ENCODE measurements at places on chromosomes 12 and 14. TPM values are rescaled to one million over a fixed set of nuclear protein-coding genes. Genes with fewer than 3 reads are reported as not detected.
A peak's percentile ranks its signal among the peaks of the same experiment; 100 is the strongest.

GRCh38 chr12:114678028-114678427, 5.9 kb downstream of the TBX3 start:
- no peak for DNase-seq

DNA sequence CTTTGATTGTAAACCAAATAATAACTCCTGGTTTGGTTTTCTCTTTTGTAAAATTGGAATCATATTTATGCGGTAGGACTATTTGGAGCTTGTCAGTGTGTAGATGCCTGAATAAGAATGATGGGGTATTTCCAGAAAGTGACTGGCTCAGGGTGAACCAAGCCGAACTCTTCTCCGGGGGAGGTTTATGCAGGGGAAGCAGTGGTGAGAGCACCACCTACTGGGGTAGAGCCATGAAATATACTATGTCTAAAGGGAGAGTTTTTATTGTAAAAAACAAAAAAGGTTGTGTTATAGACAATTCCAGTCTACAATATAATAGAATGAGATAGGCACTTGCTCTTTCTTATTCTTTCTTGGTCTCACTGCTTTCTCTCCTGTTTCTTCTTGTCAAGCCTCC, 222.9 kb upstream of the SLC16A7 start:
- no peak for DNase-seq

- peak; percentile 42 for DNase-seq
These were observed 1.4 kb upstream of the ZFP36L1 start for GRCh38 chr14:68794130-68794850.

DNA sequence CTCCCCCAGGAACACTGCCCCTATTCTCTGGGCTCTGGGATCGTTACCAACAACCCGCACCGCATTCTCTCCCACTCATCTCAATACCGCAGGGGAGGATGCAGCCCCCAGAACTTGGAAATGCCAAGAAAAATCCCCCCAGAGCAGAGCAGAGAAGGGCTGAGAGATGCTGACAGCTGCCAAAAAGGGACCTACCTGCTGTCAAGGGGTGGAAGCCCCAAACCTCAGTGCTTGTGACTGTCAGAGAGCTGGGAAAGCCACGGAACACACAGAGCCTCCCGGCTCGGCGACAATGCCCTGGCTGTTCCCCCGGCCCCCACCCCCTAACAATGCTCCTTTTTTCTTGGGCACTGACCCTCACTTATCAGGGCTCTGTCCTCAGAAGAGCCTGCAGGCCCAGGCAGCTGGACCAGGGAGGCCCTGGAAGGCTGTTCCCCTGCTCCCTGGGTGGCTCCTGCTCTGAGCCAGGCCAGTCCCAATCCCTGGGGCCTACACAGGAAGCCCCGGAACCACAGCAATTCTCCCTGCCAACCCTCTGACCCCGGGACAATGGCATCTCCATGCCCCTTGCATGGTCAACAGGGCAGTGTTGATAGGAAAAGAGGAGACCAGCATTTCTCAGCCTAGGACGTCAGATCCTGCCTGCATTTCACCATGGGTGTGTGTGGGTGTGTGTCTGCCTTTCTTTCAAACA, 78.9 kb downstream of the ITPK1 start:
- no peak for DNase-seq

Gene INHBC
- 0.27 TPM for polyA plus RNA-seq

DNA sequence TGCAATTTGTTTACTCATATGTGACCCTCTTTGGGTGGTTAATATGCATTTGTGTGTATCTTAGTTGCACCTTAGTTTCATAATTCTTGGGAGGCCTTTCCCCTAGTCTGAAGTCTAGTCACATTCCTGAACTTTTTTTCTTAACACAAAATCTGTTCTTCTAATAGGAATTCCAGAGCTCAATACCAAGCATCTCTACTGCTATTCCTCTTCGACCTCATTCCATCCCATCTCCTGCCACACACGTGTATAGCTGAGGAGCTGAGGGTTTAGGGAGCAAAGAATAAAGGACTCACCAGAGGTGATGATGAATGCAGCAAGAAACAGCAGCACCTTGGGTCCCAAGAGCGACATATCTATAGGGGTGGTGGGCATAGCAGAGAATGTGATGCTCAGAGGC, 875 bp downstream of the MFAP5 start:
- no peak for DNase-seq

DNA sequence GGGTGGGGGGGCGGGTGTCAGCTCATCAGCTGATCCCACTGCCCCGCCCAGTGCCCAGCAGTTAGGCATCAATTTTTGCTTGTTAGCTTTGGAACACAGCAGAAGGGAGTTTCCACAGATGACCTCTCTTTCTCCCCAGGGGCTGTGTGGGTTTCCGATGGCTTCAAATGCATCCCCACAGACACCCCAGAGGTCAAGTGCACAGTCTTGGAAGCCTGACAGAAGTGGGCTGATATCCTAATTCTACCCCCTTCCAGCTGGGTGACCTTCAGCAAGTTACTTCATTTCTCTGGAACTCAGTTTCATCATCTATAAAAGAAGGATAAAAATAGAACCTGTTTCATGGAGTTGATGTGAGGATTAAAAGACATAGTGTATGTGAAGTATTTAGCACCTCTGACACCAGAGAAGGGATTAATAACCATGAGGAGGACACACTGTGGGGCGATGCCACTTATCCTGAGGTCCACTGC, 22.0 kb downstream of the TTC9 start:
- DNase-seq: no peak

DNA sequence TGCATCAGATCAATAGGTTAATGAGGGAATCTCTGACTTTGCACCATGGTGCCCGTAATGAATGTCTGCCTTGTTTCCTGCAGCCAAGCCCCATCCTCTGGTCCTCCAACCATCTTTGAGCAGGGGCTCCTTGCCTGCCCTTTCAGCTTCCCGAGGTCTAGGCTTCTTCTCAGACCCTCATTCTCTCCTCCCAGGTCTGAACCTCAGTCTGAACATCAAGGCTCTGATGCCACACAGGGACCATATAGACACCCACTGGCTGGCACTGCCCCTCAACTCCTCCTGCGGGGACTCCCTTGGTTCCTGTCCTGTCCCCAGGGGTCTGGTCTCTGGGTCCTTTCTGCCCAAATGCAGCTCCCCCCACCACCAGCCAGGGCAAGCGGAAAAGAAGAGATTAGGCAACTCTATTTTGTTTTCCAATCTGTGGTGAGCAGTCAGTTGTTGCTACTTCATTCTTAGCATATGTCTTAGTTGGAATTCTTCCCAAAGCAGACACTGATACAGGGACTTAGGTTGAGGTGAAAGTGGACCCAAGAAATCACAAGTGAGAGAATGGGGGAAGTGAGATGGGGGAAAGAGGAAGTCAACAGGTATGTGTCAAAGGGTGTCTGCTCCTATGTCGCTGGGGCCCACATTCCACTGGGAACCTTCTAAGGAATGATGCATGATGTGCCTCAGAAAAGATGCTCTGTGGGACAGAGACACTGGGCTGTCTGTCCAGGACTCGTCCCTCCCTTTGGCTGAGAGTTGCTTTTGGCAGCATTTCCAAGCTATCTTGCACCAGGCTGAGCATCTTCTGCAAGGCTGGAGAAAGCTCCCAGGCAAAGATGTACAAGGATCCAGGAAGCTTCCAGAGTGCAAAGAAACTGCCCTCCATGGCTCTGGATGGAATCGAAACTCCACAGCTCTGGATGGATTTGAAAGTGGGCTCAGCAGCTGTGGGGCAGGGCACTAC, 1096.5 kb upstream of the TMEM132C start:
- DNase-seq: no peak

GRCh38 chr14:64508215-64508776, 3.7 kb downstream of the ZBTB1 start:
- no peak for DNase-seq

Gene LDHB
- polyA plus RNA-seq: 1,582 TPM

Gene LALBA
- not detected for polyA plus RNA-seq

Gene OAS1
- polyA plus RNA-seq: 14.3 TPM

- DNase-seq: no peak
These were observed 53.9 kb downstream of the HNRNPC start for GRCh38 chr14:21215130-21215878.

DNA sequence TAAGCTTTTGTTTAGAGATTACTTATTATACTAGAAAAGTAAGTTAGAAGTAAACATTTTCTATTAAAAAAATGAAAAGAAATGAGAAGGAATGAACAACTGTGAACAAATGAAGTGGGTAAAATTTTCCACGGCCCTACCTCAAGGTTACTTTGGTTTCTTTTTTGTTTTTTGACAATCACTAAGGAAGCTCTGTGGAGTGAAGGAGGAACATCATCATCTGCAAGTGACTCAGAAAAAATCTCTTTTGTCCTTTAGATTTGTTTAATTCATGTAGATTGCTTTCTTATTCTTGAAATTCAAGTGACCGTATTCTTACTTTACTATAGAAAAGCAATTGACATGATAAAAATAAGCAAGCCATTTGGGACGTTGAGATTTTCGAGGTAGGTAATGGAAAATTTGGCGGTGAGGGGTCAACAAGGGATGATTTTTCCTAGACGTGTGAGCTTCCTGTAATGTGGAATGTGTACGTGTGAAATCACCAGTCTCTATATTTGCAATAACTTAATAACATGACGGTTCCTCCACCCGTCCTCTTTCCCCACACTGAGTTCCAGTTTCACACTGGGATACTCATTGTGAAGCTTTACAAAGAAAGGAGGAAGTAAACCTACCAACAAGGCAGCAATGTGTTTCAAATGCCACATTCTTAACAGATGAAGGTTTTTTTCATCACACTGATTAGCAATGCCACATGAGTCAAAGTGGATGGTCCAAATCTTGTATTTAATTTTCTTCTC, 62.3 kb upstream of the EGLN3 start:
- DNase-seq: no peak

Gene LPCAT3
- polyA plus RNA-seq: 80.7 TPM

DNA sequence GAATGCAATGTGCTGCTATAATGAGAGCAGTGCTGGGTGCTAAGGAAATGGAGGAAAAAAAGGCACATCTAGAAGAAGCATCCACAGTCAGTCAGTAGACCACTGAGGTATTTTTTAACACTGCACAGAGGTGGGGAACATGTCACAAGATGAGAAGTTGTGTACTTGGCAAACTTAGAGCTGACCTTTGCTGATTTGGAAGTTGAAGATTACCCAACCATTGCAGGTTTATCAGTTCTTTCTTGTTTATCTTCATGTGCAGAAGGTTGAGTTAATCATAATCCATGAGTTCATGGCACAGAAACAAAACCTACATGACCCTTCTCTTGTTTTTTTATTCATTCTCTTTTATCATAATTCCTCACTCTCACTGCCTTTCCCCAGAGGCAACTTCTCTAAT, 3.2 kb upstream of the PAH start:
- DNase-seq: no peak

- no peak for DNase-seq
These were observed 10.8 kb downstream of the ERH start for GRCh38 chr14:69387311-69387710.

- DNase-seq: no peak
These were observed 24.4 kb downstream of the AACS start for GRCh38 chr12:125089626-125090025.

Gene NINJ2
- polyA plus RNA-seq: 1.3 TPM

Gene ESR2
- polyA plus RNA-seq: 2.0 TPM

Gene BCL11B
- 2.7 TPM for polyA plus RNA-seq

DNA sequence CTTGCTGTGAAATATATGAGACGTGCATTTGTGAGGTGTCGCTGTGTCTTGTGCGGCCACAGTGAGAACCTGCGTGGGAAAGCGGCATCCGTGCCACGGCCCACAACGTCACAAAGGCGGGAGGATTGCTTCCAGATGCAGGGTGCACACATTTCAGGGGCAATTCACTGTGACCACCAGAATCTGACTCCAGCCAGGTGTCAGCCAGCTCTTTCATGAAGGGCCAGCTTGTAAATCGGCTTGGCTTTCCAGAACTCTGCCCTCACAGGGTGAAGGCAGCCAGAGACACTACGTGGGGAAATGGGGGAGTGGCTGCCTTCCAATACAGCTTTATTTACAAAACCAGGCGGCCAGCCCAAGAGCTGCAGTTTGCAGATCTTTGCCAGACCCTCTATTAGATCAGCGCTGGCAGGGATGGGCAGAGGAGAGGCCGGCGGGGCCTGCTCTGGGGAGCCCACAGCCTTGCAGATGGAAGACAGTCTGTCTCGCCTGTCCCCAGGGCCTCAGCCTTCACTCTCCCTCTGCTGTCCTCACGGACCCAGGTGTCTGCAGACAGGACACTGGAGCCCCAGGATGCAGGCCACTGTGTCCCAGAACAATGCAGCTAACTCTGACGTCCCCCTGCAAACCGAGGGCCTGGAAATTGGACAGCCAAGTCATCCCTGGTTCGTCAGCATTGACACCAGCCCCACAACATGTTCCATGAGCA, 53.5 kb downstream of the ADGRD1 start:
- peak; percentile 30 for DNase-seq

GRCh38 chr14:77077040-77077439, 21.0 kb upstream of the CIPC start:
- no peak for DNase-seq

DNA sequence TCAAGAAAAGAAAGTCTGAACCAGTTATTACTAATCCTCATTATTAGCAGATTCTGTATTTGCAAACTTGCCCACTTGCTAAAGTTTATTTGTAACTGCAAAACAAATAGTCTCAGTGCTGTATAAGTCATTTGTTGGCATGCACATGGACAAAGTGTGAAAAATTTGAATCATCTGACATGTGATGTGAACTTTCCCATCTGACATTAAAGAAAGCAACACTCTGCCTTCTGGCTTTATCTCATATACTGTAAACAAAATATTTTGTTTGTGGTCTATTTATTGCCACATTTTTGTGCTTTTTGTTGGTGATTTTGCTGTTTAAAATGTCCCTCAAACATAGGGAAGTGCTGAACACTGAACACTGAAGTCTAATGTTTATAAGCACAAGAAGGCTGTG, 513.8 kb downstream of the RPL10L start:
- no peak for DNase-seq

Gene HCAR3
- 0.30 TPM for polyA plus RNA-seq

DNA sequence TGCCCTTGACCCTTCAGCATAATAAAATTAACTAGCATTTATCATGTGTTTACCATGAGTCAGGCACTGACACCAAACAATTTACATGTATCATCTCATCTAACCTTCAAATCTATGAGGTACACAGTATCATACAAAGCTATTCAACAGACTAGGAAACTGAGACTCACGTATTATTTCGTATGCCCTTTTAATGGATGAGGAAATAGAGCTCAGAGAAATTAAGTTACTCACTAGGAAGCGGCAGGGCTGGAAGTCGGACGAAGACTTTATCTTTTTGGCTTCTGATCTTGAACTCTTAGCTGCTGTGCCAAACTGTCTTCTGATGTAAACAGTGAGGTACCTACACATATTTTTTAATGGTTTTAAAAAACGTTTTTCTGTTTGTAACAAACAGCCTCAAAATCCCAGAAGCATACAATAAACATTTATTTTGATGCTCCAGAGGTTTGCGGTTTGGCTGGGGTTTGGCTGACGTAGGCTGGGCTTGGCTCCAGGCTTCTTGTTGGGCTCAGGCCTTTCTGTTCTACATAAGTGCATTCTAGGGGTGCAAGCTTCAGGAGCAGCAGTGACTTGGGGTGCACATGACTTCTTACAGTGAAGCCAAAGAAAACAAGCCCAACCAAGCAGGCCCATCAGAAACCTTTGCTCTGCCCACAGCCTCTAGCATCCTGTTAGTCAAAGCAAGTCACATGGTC, 184.7 kb downstream of the TBX5 start:
- DNase-seq: no peak

- DNase-seq: peak; percentile 96
These were observed at the start of gene GAPDH for GRCh38 chr12:6533923-6534694. Gene GAPDH, plus strand, starts transcription at chr12:6534517. Its CDS starts 316 bp downstream, at chr12:6534833.
